ENCODE measurements at places on chromosomes 1 and 21. TPM values are rescaled to one million over a fixed set of nuclear protein-coding genes. Genes with fewer than 3 reads are reported as not detected.
A peak's percentile ranks its signal among the peaks of the same experiment; 100 is the strongest.

The TIAM1 gene
- 9.2 TPM for total RNA-seq

- peaks cover 10% of the 10 kb centered on the region for H3K36me3 ChIP-seq
- peak overlapping the region; percentile 82 for H3K4me3 ChIP-seq
- H3K27ac ChIP-seq: peak overlapping the region; percentile 93
- peaks cover 26% of the 10 kb centered on the region for H3K4me1 ChIP-seq
- no peaks in the 10 kb centered on the region for H3K27me3 ChIP-seq
These were observed 1.4 kb downstream of the KTI12 start for GRCh38 chr1:52032124-52032784.

DNA sequence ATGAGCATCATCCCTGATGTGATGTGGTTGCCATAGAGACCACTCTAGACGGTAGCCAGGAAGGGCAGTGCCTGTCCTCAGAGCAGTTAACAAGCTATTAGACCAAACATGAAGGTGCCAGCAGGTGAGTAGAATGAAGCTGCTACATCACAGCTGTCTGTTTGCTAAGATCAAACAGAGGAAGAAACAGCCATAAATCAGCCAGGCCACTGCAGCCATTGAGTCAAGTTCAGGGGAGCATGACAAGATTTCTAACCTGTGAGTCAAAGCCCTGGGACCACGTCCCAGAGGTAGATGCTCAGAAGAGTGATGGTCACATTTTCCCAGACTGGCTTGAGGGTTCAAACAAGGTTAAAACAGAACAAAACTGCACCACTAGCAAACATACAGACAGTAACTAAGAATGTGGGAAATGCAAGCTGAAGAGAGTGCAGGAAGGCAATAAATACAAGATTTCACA, 450.6 kb upstream of the DAB1 start:
- DNase-seq: no peak
- no peaks in the 10 kb centered on the region for H3K4me1 ChIP-seq
- H3K27ac ChIP-seq: no peak overlapping the region
- no peaks in the 10 kb centered on the region for H3K27me3 ChIP-seq
- H3K36me3 ChIP-seq: no peaks in the 10 kb centered on the region

GRCh38 chr1:116356673-116357072, 16.4 kb upstream of the ATP1A1 start:
- H3K4me3 ChIP-seq: no peak overlapping the region
- no peaks in the 10 kb centered on the region for H3K36me3 ChIP-seq
- H3K4me1 ChIP-seq: no peaks in the 10 kb centered on the region
- DNase-seq: no peak
- no peaks in the 10 kb centered on the region for H3K27me3 ChIP-seq
- no peak overlapping the region for H3K27ac ChIP-seq

The GUCA2A gene
- total RNA-seq: 2.2 TPM

- peaks cover 17% of the 10 kb centered on the region for H3K4me1 ChIP-seq
- H3K27me3 ChIP-seq: no peaks in the 10 kb centered on the region
- peaks cover 8% of the 10 kb centered on the region for H3K36me3 ChIP-seq
- peak; percentile 70 for DNase-seq
- H3K27ac ChIP-seq: peak overlapping the region; percentile 90
- peak overlapping the region; percentile 55 for H3K4me3 ChIP-seq
These were observed 631 bp downstream of the LRIF1 start for GRCh38 chr1:110962892-110963690.

The VPS13D gene
- 55.5 TPM for total RNA-seq

The CDC20 gene
- total RNA-seq: 0.66 TPM

DNA sequence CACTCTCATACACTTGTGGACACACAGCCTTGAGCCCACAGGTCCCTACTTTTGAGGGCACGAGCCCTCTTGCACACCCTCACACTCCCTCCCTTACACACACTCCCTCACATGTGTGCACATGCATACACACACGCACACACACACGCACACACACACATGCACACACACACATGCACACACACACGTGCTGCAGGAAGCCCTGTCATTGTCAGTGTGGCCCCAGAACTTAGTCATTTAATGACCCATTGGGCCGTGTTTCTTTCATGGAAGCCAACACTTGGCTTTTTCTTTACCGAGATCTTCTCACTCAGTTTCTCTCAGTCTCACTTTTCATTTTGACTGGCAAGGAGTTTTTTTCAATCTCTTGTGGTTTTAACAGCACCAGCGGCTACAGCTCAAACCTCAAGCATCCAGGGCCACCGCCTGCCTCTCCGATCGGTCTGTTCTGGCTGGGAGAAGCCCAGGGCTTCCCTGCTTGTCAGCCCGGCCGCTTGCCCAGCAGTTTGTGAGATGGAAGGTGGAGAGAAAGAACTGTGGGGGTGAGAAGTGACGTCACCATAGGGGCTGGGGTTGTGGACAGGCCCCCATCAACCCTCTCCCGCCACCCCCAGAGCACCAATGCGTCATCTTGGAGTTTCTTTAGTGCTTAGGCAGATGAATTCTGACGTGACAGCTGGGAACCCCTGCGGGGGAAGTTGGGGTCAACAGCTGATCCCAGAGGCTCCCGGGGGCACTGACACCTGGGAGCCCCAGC, 15.8 kb upstream of the TNFRSF8 start:
- no peaks in the 10 kb centered on the region for H3K36me3 ChIP-seq
- no peaks in the 10 kb centered on the region for H3K4me1 ChIP-seq
- H3K27me3 ChIP-seq: no peaks in the 10 kb centered on the region
- no peak overlapping the region for H3K27ac ChIP-seq

DNA sequence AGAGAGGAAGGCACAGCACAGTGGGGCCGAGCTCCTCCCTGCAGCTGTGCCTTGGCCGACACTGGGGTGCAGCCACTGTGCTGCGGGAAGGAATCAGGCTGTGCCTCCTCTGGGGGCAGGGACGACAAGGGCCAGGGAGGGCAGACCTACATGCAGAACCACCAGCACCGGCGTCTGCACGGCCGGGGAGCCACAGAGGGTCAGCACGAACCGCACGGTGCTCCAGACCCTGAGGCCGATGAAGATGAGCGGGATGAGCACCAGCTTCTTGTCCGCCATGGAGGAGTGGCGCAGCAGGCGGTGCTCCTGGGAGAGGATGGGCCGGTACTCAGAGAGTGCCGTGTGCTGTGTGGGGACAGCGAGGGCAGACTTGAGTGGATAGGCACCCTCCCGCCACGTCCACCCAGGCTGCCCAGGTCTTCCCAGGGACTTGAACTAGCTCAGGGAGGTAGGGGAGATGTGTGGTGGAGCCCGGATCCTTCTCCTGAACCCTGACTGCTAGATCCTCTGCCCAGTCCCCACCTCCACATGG, 23.5 kb downstream of the GPR157 start:
- H3K27me3 ChIP-seq: no peaks in the 10 kb centered on the region
- DNase-seq: peak; percentile 57
- H3K27ac ChIP-seq: no peak overlapping the region
- H3K4me1 ChIP-seq: no peaks in the 10 kb centered on the region
- H3K4me3 ChIP-seq: no peak overlapping the region

GRCh38 chr1:113935970-113936369, 6.8 kb downstream of the HIPK1 start:
- no peak for DNase-seq
- peaks cover 6% of the 10 kb centered on the region for H3K36me3 ChIP-seq
- H3K27me3 ChIP-seq: no peaks in the 10 kb centered on the region

DNA sequence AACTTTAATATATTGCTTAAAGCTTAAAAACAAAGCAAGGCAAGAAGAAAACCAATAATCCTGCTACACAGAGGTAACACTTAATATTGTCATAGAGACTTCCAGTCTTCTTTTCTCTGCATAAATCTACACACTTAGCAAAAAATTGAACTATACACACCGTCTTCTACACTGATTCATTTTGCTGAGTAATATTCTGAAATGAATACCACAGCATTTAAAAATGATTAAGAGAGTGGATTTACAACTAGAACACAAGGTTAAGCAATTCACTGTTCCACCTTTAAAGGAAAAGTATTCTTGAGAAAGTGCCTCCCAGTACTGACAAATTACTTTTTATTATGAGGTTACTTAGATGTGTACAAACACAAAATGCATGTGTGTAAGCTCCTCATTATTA, 22.2 kb upstream of the ITPKB start:
- no peaks in the 10 kb centered on the region for H3K27me3 ChIP-seq
- H3K4me1 ChIP-seq: peaks cover 14% of the 10 kb centered on the region
- H3K36me3 ChIP-seq: no peaks in the 10 kb centered on the region
- no peak overlapping the region for H3K27ac ChIP-seq

The PTPRC gene
- 11.8 TPM for total RNA-seq

The LRRC3 gene
- 3.9 TPM for total RNA-seq

- peak overlapping the region; percentile 63 for H3K27ac ChIP-seq
- DNase-seq: peak; percentile 82
- H3K4me1 ChIP-seq: peaks cover 17% of the 10 kb centered on the region
- no peaks in the 10 kb centered on the region for H3K27me3 ChIP-seq
- H3K36me3 ChIP-seq: no peaks in the 10 kb centered on the region
- H3K4me3 ChIP-seq: no peak overlapping the region
These were observed 5.0 kb downstream of the NGF start for GRCh38 chr1:115332813-115333608.

The PLA2G5 gene
- total RNA-seq: 18.6 TPM

GRCh38 chr21:42347601-42348327, 3.0 kb downstream of the TFF2 start:
- H3K4me1 ChIP-seq: no peaks in the 10 kb centered on the region
- H3K4me3 ChIP-seq: no peak overlapping the region
- DNase-seq: no peak
- no peak overlapping the region for H3K27ac ChIP-seq
- H3K27me3 ChIP-seq: no peaks in the 10 kb centered on the region

DNA sequence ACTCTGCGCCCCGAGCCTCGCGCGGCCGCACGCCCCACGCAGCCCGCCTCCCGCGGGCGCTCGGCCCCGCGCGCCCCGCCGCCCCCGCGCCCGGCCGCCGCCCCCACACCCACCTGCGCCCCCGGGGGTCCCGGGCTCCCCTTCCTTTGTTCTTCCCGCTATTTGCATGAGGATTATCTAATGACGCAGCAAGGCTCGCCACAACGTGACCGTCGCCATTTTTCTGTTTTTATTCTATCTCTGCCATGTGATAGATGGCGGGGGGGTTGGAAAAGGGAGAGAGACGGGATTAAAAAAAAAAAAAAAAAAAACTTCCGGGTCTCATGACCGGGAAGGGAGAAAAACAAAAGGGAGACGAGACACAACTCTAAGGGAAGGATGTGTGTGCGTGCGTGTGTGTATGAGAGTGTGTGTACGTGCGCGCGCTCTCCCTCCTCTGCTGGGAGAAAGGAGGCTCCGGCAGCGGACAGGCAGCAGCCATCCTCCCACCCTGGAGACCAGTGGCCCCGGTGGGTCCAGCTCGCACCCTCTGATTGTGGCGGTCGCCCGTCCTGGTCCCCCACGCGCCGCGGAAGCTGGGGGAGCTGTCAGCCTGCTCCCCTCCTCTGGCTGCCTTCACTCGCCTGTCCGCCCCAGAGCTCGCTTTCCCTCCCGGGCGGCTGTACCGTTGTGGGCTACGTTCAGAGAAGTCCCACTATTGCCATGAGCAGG, 80.4 kb upstream of the AK4 start:
- peak overlapping the region; percentile 99 for H3K27ac ChIP-seq
- DNase-seq: peak; percentile 89
- H3K36me3 ChIP-seq: no peaks in the 10 kb centered on the region
- H3K27me3 ChIP-seq: no peaks in the 10 kb centered on the region

DNA sequence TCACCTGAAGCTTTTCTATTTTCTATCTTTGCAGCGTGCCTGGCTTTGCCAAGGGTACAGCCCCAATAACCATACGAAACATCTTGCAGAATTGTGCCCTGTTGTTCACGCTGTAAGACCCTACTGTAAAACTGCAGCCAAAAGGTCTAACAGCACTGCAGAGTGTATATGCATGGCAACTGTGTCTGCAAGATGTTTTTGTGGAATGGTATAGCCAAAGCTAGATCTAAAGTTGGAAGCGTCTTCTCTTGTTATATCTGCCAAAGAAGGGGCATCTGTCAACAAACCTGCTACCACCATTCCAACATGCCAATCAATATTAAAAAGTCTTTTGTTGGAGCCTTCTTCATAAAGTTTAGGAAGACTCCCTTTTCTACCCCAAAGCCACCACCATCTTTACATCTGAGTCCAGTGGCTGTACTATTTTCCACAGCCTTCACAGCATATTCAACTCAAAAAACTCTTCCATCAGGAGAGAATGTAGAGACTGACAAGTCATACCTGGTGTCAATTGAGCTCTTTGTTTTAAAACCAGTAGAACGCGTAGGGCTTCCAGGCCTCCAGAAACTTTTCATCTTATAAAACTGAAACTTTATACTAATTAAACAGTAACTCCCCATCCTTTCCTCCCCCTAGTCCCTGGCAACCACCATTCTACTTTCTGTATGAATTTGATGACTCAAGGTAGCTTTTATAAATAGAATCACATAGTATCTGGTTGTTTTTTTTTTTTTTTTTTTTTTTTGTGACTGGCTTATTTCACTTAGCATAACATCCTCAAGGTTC, 40.0 kb downstream of the ZSCAN20 start:
- no peak overlapping the region for H3K27ac ChIP-seq
- H3K4me3 ChIP-seq: no peak overlapping the region
- no peak for DNase-seq
- H3K27me3 ChIP-seq: no peaks in the 10 kb centered on the region
- no peaks in the 10 kb centered on the region for H3K36me3 ChIP-seq
- no peaks in the 10 kb centered on the region for H3K4me1 ChIP-seq

The CYP4Z1 gene
- total RNA-seq: 1.8 TPM

- H3K36me3 ChIP-seq: no peaks in the 10 kb centered on the region
- H3K27me3 ChIP-seq: no peaks in the 10 kb centered on the region
- no peak overlapping the region for H3K27ac ChIP-seq
- peak overlapping the region; percentile 60 for H3K4me3 ChIP-seq
These were observed 1.1 kb downstream of the BATF3 start for GRCh38 chr1:212698467-212699103.

The PGLYRP4 gene
- total RNA-seq: not detected

The DNAJB4 gene
- total RNA-seq: 36.6 TPM

- H3K36me3 ChIP-seq: no peaks in the 10 kb centered on the region
- H3K27ac ChIP-seq: no peak overlapping the region
- no peak for DNase-seq
- H3K4me1 ChIP-seq: no peaks in the 10 kb centered on the region
- no peak overlapping the region for H3K4me3 ChIP-seq
These were observed 31.9 kb upstream of the PKP1 start for GRCh38 chr1:201251411-201251810.

GRCh38 chr1:98660940-98661543, 479 bp upstream of the SNX7 start:
- H3K4me3 ChIP-seq: peak overlapping the region; percentile 81
- H3K27ac ChIP-seq: peak overlapping the region; percentile 91
- H3K36me3 ChIP-seq: no peaks in the 10 kb centered on the region
- H3K27me3 ChIP-seq: no peaks in the 10 kb centered on the region
- no peaks in the 10 kb centered on the region for H3K4me1 ChIP-seq

The PKNOX1 gene
- 9.6 TPM for total RNA-seq

- DNase-seq: no peak
- H3K36me3 ChIP-seq: no peaks in the 10 kb centered on the region
- no peak overlapping the region for H3K4me3 ChIP-seq
- no peaks in the 10 kb centered on the region for H3K27me3 ChIP-seq
- no peaks in the 10 kb centered on the region for H3K4me1 ChIP-seq
- no peak overlapping the region for H3K27ac ChIP-seq
These were observed 57.4 kb downstream of the FOXD2 start for GRCh38 chr1:47495176-47495713.

The RRP1 gene
- total RNA-seq: 10.3 TPM

The S1PR1 gene
- total RNA-seq: 19.8 TPM

The S100B gene
- 37.5 TPM for total RNA-seq

The NR1I3 gene
- not detected for total RNA-seq
